Fibroblast of upper back skin (primary cell): ENCODE measurements at places on chromosomes 13 and 19.

GRCh38 chr19:5588906-5589676 lies 21.3 kb upstream of the TINCR start:
- no peak for DNase-seq

DNA sequence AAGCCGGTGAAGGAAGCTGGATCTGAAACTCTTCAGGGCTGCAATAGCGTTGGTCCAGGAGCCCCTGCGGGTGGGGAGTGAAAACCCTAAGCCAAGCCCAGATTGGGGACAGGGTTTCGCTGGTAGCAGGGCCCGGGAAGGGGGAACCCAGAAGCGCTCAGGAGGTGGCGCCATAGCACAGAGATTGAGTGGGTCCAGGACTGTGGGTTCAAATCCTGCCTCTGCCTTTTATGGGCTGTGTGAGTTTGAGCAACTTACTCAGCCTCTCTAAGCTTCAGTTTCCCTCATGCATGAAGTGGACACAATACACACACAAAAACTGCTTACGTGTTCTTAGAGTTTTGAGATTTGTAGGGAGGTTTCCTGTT lies 8.3 kb upstream of the SYCN start:
- DNase-seq, result peak; percentile 6

GRCh38 chr13:99855526-99856420 lies 115.8 kb downstream of the ZIC5 start:
- no peak for DNase-seq

DNA sequence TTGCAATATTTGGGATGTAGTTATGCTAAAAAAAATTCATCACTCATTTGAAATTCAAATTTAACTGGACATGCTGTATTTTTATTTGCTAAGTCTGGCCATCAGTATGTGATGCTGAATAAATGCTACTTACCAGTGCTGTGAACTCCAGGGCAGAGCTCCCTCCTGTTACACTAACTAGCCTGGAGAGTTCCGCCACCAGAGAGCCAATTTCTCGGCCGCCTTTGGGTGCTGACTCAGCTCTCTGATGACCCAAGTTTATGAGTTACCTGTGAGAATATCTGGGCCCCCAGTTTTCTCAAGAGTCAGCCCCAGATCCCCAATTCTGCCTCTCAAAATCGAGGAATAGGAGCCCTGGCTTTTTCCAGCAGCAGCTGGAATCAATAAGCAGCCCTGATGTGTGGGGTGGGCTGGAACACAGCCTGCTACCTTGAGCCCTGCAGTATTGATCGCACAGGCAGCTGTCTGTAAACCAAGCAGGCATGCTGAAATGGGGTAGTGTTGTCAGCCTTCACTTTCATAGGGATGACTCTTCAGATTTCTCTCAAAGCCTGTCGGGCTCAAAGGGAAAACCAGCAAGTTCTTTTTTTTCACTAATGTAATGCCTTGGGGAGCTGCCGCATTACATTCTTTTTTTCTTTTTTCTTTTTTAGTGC lies 113.7 kb downstream of the DNAJC15 start:
- peak; percentile 79 for DNase-seq

DNA sequence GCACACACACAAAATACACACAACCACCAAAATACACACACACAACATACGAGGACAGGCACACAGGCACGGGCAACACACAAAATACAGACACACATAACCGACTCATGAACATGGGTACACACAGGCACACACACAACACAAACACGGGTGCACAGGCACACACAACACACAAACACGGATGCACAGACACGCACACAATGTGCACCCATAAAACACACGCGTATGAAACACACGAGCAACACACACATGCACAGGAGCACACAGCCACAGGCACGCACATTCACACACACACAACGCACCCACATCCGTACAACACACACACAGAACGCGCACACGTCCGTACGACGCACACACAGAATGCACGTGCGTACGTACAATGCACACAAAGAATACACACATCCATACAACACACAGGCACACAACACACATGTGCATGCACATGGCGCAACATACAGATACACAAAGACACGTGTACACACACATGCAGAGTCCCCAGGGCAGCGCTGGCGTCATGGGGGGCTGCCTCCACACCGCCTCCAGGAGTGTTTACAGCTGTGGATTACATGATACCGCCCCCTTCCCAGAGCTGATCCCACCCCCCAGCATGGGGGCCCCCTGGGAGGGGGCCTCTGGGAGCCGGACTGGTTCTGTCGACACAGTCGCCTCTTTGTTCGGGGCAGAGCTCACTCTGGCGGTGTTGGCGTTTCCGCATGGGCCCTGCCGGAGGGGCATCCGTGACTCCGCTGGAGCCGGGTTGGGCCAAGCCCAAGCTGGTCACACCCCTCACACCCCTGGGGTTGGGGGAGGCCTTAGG lies 2.9 kb downstream of the SBNO2 start:
- DNase-seq, result no peak

- peak; percentile 8 for DNase-seq
Measured at GRCh38 chr13:45167611-45168554, 33.0 kb downstream of the KCTD4 start.

DNA sequence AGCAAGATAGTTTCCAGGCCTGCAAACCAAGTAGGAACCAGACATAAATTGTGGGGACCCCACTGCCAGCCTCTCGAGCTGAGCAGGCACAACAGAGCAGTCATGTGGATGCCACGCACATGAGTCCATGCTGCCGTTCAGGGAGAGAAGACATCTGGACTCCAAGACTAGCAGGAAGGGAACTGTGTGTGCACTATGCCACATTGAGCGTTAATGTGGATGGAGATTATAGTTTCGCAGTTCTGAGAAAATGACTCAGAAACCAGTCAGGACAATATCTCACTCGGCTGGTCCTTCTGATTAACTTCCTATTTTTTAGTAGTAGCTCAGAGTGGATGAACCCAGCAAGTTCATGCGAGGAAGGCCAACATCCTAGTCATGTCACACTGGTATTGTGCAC lies 124.9 kb downstream of the CRYL1 start:
- peak; percentile 69 for DNase-seq

GRCh38 chr19:30338878-30339623 lies 33.1 kb upstream of the ZNF536 start:
- DNase-seq, result no peak

GRCh38 chr19:1067341-1067957 lies 482 bp downstream of the ARHGAP45 start:
- DNase-seq, result no peak

DNA sequence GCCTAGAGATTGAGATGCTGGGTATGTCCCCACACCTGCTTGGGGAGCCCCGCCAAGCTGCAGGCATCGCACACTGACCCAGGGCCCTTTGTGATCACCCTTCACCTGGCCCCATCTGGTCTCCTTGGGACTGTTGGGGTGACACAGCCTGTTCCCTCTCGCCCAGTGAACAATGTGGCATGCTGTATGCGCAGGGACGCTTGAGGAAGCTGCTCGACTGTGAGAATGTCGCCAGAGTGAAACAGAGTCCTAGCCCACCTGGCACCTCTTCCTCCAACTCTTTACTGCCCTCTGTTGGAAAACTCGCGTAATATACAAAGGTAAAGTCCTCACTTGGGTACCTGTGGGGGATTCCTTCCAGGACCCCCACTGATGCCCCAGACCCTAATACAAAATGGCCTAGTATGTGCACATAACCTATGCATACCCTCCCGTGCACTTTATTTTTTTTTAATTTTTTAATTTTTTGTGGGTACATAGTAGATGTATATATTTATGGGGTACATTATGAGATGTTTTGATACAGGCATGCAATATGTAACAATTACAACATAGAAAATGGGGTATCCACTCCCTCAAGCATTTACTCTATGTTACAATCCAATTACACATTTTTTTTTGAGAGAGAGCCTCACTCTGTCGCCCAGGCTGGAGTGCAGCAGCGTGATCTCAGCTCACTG lies 9.0 kb downstream of the BLOC1S3 start:
- no peak for DNase-seq

GRCh38 chr19:11087870-11088505 lies 1.3 kb upstream of the LDLR start:
- DNase-seq, result no peak

GRCh38 chr13:45255247-45255987 lies 54.6 kb upstream of the KCTD4 start:
- DNase-seq, result no peak

DNA sequence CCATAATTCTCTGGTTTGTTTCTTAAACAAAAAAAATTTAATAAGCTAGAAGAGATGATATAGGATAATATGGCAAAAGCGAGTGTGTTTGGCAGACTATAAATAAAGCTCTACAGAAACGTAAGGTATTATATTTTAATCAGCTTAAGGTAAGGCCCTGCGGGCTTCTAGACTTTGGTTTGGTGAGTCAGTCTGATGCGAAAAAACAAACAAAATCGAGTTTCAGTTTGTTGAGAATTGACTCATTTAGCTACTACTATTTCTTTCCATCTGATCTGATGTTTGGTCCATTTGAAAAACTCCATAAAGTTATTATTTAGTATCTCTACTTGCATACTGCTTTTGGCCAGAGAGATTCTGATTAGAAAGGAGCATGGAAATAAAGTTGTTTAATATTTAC lies 138.0 kb downstream of the MIPEP start:
- DNase-seq, result no peak

- no peak for DNase-seq
Measured at GRCh38 chr13:81493144-81493543, 1152.2 kb upstream of the SPRY2 start.

DNA sequence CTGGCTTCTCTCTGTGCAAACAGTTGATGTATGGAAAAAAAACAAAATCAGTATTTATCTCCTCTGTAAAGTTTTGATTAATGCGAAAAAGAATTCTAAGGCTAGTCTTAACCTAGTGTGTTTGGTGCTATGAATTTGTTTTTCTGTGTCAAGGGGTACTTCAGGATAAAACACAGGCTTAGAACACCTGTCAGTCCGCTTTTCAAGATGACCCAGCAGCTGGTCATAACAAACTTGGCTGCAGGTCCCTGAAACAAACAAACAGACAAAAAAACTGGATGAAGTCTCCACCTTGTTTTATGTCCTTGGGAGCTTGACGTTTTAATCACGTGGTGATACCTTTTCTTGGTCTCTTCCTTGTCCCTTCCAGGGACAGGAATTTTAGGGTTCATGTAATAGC lies 689.3 kb downstream of the UQCRFS1 start:
- no peak for DNase-seq

DNA sequence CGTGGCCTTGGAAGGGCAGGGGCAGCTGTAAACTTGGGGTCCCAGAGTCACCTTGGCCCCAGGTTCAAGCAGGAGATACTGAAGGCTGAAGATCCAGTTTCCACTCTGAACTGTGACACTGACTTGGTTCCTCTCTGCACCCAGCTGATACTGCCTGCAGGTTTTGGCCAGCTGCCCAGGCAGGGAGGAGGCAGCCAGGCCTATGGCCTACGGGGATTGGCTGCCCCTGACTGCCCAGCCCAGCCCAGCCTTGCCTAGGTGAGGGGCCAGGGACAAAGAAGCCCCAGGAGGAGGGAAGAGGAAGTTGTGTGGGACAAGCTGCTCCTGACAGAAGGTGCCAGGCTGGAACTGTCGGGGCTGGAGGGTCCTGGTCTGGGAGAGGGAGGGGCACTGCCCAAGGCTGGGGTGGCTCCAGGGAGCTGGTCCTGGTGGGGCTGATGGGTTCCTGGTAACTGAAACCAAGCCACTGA lies 51.7 kb upstream of the CYP4F8 start:
- no peak for DNase-seq

DNA sequence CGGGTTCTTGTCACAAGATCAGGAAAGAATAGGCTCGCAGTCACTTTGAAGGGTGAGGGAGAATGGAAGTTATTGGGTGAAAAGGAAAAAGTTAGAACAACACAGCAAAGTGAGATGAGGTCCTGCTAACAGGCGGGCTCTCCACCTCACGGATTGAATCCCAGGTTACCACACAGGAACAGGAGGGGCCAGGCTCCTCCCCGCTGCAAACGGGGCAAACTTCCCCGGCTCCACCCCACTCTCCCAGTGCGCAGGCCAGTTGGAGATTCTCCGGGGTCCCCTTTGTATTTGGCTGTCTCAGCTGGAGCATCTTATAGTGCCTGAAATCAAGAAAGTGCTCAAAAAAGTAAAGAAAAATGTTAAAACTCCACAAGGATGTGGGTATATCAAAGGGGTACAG lies 78.3 kb upstream of the IPO5 start:
- no peak for DNase-seq

DNA sequence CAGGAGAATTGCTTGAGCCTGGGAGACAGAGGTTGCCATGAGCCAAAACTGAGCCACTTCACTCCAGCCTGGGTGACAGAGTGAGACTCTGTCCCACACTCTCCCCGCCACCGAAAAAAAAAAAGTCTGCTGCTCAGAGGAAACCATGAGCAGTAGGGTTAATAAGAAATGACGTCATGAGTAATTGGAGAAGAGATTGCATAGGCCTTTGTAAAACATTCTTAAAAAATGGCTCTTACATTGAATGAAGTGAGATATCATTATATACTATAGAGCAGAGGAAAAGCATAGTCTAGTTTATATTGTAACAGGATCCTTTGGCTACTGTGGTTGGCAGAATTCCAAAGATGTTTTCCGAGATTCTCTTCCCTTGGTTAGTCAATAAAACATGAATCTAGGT lies 228.2 kb downstream of the PCDH20 start:
- no peak for DNase-seq

DNA sequence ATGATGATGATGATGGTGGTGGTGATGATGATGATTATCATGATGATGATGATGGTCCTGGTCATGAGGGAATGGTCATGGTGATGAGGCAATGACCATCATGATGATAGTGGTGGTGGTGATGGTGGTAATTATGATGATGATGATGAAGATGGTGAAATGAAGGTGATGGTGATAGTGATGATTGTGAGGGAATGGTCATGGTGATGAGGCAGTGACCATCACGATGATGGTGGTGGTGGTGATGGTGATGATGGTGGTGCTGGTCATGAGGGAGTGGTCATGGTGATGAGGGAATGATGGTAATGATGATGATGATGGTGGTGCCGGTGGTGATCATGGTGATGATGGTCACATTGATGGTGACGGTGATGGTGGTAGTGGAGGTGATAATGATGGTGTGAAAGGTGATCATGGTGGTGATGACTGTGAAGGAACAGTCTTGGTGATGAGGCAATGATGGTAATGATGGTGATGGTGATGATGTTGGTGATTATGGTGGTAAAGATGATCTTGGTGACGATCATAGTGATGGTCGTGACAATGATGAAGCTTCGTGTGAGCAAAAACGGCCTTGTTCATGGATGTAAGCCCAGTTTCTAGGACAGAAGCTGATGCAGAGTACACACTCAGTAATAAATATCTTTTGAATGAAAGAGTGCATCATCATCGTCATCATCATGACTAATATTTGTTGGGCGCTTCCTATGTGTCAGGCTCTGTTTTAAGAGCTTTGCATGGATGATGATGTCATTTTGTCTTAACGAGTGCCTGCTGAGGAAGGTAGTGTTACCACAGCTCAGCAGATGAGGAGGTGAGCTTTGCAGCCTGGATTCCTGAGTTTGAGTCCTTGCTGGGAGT lies 17.3 kb downstream of the SBK2 start:
- peak; percentile 69 for DNase-seq

GRCh38 chr13:29543230-29544215 lies 52.0 kb downstream of the SLC7A1 start:
- DNase-seq, result peak; percentile 57

DNA sequence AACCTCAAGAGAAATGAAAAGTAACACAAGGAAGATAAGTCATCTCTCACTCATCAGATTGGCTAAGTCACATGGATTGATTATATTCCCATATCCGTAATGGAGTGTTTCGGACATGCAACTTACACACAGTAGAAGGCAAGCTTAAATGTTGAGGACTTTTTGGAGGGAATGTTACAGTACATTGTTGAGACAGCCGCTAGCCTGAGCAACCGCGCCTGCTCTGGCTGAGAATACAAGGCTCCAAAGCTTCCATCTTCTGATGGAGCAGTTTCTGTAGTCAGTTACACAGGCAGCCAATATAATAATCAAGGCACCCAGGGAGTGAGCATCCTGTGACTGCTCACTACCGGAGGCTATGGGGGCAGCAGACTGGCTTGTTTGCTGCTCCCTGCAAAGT lies 1.0 kb upstream of the CRYL1 start:
- peak; percentile 4 for DNase-seq
